ENCODE measurements at places on chromosomes 6 and 20.
A peak's percentile ranks its signal among the peaks of the same experiment; 100 is the strongest.

- DNase-seq, result no peak
These were observed 85.0 kb downstream of the RALGAPA2 start for GRCh38 chr20:20627471-20627870.

- no peak for DNase-seq
These were observed 254.8 kb downstream of the FOXC1 start for GRCh38 chr6:1864496-1864895.

GRCh38 chr6:74574794-74575193, 631.1 kb downstream of the COL12A1 start:
- peak; percentile 16 for DNase-seq

- peak; percentile 23 for DNase-seq
These were observed 374.1 kb upstream of the MANEA start for GRCh38 chr6:95203153-95203754.

DNA sequence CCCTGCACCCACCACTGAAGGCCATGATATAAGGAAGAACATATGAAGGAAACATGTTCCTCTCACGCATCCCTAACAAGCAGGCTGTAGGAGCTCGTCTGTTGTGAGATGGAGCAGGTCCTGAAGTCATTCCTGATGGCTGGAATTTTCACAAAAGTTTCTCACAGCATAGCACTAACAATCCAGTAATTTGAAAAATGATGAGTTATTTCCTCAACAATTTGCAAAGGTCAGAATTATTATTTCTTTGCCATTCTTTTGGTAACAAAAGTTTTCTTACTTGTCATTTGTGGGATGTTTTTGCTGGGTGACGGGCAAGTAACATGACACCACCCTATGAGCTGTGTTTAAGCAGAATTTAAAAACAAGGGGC, 27.6 kb upstream of the FRMD1 start:
- DNase-seq, result no peak

DNA sequence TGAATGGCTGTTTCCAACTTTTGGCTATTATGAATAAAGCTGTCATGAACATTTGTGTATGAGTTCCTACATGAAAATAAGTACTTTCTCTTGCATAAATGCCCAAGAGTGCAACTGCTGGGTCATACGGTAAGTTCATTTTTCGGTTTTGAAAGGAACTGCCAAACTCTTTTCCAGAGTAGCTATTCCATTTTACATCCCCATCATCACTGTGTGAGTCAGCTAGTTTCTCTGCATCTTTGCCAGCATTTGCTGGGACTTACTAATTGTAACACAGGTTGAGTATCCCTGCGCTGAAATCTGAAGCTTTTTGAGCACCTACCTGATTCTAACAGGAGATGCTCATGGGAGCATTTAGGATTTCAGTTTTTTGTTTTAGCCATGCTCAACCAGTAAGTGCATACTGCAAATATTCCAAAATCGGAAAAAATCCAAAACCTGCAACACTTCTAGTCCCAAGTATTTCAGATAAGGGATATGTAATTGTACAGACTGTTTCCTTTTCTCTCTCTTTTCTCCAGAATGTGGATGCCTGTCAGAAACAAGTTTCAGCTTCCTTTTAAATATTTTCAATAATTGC, 118.4 kb downstream of the DTNBP1 start:
- no peak for DNase-seq

GRCh38 chr6:156864557-156864956, 87.4 kb downstream of the ARID1B start:
- no peak for DNase-seq

GRCh38 chr6:87122477-87122876, 27.6 kb upstream of the CGA start:
- no peak for DNase-seq

- no peak for DNase-seq
These were observed 192.3 kb downstream of the TMEM200A start for GRCh38 chr6:130558131-130558530.

- DNase-seq, result no peak
These were observed 6.3 kb downstream of the MICAL1 start for GRCh38 chr6:109449064-109449794.

DNA sequence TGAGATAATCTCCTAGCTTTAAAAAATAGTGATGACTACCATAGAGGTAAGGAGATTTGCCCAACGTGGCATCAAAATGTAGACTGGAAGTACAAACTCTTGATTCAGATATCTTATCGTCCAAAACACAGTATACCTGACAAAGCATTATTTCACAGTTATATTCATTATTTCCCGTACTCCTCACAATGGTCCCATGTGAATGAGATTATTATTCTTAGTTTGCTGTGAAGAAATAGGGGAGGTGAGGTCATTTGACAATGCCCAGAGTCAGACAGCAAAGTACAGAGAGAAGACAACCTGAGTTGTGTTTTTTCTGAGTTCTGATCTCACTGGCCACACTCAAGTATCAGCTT, 1.2 kb upstream of the TFB1M start:
- DNase-seq, result no peak

DNA sequence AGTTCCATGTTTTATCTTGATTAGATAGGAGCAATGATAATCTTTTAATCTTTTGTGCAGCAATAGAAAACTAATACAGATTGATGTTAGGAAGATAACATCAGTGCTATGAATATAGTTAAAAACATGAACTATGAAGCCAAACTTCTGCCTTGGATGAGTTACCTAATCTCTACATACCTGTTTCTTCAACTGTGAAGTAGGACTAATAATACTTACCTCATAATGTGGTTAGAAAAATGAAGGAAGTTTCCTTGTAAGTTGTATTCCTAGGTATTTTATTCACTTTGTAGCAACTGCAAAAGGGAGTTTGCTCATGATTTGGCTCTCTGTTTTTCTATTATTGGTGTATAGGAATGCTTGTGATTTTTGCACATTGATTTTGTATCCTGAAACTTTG, 111.9 kb downstream of the FRK start:
- no peak for DNase-seq

DNA sequence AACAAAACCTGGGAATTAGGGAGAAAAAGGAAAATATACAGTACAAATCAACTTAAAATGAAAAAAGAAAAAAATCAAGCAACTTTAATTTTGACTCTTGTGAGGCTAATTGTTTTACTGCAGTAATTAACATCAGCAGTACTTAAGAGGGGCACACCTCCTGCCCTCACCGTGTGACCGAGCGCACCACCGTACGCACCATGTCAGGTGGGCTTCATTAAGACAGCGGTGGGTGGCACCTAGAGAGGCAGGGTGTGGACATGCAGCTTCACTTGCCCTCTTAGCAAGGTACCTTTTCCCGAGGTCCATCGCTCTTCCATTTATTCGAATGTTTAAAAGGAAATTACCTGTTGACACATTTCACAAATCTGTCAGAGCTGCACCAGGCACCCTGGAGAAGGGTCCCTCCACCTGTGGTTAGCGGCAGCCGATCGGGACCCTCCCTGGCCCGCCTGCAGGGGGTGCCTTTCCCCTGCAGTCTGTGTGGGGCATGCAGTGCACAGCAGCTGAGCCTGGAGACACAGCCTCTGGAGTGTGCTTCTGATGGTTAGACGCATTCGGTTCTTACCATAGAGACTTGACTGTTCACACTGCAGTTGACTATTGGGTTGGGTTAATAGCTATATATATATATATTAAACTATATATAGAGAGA, 184.1 kb downstream of the TMEM242 start:
- DNase-seq, result peak; percentile 42

- no peak for DNase-seq
These were observed 90.0 kb upstream of the MAFB start for GRCh38 chr20:40778894-40779496.

GRCh38 chr20:20371681-20372080, 3.8 kb downstream of the INSM1 start:
- DNase-seq, result no peak

- no peak for DNase-seq
These were observed 23.8 kb downstream of the PHACTR3 start for GRCh38 chr20:59628171-59628570.

GRCh38 chr20:40963505-40963845, 65.1 kb upstream of the TOP1 start:
- DNase-seq, result no peak

GRCh38 chr6:156883497-156884252, 106.5 kb downstream of the ARID1B start:
- no peak for DNase-seq

DNA sequence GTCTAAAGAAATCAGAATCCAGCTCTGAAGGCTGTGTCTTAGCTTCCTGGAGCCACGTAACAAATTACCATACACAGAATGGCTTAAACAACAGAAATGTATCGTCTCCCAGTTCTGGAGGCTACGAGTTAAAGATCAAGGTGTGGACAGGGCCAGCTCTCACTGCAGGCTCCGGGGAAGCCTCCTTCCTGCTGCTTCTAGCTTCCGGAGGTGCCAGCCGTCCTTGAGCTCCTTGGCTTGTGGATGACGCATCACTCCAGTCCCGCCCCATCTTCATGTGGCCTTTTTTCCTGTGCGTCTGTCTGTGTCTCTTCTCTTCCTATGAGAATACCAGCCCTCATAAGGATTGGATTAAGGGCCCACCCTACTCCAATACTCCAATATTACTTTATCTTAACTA, 319.1 kb upstream of the QKI start:
- no peak for DNase-seq

DNA sequence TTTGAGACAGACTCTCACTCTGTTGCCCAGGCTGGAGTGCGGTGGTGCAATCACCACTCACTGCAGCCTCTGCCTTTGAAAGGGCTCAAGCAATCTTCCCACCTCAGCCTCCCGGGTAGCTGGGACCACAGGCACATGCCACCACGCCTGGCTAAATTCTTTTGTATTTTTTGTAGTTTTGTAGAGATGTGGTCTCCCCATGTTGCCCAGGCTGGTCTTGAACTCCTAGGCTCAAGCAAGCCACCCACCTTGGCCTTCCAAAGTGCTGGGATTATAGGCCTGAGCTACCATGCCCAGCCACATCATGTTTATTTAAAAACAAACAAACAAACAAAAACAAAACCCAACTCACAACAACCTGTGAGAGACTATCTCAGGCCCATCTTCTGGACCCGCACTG, 29.7 kb upstream of the APCDD1L start:
- no peak for DNase-seq

- DNase-seq, result no peak
These were observed 113.9 kb downstream of the GMPR start for GRCh38 chr6:16352258-16352635.

Data from NCI-H1694 (cell line).